ENCODE measurements at places on chromosomes 3 and 15. TPM values are rescaled to one million over a fixed set of nuclear protein-coding genes. Genes with fewer than 3 reads are reported as not detected.

THPO gene
- polyA plus RNA-seq = not detected

CEP97 gene
- 0.69 TPM for polyA plus RNA-seq

GPR15 gene
- 0.92 TPM for polyA plus RNA-seq

- no peak for DNase-seq
- H3K27ac ChIP-seq = no peak overlapping the region
- H3K36me3 ChIP-seq = no peaks in the 10 kb centered on the region
- no peak overlapping the region for H3K4me3 ChIP-seq
- no peaks in the 10 kb centered on the region for H3K27me3 ChIP-seq
- H3K4me1 ChIP-seq = peaks cover 6% of the 10 kb centered on the region
Observed at GRCh38 chr3:38585791-38586420, 63.6 kb downstream of the SCN5A start.

GRCh38 chr3:53215816-53216215 lies 40.0 kb downstream of the TKT start:
- H3K36me3 ChIP-seq = no peaks in the 10 kb centered on the region
- no peaks in the 10 kb centered on the region for H3K4me1 ChIP-seq
- DNase-seq = no peak
- H3K4me3 ChIP-seq = no peak overlapping the region

- H3K4me1 ChIP-seq = no peaks in the 10 kb centered on the region
- DNase-seq = no peak
- H3K27ac ChIP-seq = no peak overlapping the region
- H3K4me3 ChIP-seq = no peak overlapping the region
- H3K36me3 ChIP-seq = no peaks in the 10 kb centered on the region
Observed at GRCh38 chr15:91855684-91856489, 2.4 kb downstream of the SLCO3A1 start.

DNA sequence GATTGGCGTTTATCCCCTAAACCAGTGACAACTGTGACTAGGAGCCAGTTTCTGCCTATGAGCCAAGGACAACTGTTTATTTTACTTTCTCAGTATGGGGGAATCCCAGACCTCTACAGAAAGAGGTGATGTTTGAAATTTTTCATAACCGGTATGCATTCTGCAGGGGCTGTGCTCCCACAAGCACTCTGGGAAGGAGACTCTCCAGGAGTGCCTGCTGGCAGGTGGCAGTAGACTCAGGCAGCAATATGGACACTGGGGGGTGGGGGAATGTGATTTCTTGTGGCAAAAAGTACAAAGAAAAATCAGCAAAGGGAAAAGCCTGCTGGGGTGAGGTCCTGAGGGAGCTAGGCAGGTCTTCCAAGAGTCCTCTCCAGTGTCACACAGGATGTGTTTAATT lies 5.9 kb downstream of the TGM4 start:
- H3K4me1 ChIP-seq = no peaks in the 10 kb centered on the region
- no peak overlapping the region for H3K27ac ChIP-seq
- H3K27me3 ChIP-seq = no peaks in the 10 kb centered on the region
- no peaks in the 10 kb centered on the region for H3K36me3 ChIP-seq
